Stomach (tissue), 19 donors: ENCODE measurements at places on chromosomes 13 and 19. TPM values are rescaled to one million over a fixed set of nuclear protein-coding genes. Genes with fewer than 3 reads are reported as not detected.

The ADGRE3 gene
- total RNA-seq = not detected

The ADGRE2 gene
- 1.5 TPM for total RNA-seq

The DLL3 gene
- total RNA-seq = not detected

The CCDC8 gene
- 0.29 TPM for total RNA-seq

The FFAR1 gene
- 0.18 TPM for total RNA-seq

The RDH8 gene
- not detected for total RNA-seq

The MED26 gene
- 11.0 TPM for total RNA-seq

The ZNF558 gene
- total RNA-seq = 30.3 TPM

The CPB2 gene
- total RNA-seq = 2.2 TPM

The MIPEP gene
- total RNA-seq = 22.2 TPM

DNA sequence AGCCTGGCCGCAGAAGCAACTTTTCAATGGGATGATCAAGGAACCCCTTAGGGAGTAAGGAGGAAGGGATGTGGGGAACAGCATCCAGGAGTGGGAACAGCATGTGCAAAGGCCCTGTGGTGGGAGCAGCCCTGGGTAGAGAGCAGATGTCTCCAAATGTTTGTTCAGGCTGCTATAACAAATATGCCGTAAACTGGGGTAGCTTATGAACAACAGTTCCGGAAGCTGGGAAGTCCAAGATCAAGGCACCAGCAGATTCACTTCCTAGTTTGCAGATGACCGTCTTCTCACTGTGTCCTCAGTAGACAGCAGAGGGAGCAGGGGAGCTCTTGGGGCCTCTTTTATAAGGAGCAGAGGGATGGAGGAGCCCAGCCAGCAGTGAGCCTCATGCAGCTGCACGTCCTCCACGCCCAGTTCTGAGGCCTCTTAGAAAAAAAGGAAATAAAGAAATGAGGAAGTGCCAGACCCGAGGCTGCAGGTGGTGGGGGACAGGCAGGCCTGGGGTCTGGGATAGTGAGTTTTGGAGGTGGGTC is 4.2 kb upstream of the LRRC25 start:
- DNase-seq = no peak

GRCh38 chr13:43297967-43298678 is 274.7 kb downstream of the DNAJC15 start:
- no peak for DNase-seq

DNA sequence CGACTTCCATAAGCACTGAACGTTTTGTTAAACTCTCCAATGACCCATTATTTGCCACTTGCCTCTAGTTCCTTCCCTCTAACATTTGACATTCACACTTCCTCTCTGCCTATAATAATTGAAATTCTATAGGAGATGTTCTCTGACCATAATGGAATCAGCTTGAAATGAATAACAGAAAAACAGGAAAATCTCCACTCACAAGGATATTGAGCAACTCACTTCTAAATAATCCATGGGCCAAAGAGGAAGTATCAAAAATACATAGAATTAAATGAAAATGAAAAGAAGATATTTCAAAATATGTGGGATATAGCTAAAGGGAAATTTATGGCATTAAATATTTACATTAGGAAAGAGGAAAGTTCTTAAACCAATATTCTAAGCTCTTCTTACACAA is 3.4 kb upstream of the FCGBP start:
- no peak for DNase-seq

- no peak for DNase-seq
Observed at GRCh38 chr19:8023371-8023770, 17.9 kb upstream of the ELAVL1 start.

DNA sequence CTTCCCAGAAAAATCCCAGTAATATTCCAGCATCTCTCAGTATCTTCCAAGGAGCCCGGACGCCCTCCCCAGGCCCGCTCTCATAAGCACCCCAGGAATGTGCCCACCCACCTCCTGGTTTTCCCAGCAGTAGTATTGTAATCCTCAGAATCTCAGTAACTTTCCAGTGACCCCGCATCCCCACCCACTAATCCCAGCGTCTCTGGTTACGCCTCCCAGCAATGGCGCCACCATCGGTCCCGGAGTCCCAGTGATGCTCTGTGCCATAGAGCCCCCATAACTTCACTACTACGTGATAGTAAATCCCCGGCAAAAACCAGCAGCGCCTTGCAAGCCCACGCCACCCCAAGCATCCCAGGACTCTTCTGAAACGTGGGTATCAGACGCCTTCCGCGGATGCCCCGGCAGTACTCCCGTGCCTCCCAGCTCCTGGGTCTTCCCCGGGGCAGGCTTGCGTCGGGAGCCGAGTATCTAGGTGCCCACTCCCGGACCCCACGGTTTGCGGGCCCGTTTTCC is 928 bp upstream of the PNPLA6 start:
- DNase-seq = peak; percentile 40

GRCh38 chr13:65638572-65639168 is 1591.5 kb downstream of the PCDH9 start:
- DNase-seq = no peak

GRCh38 chr19:15247107-15248014 is 15.1 kb upstream of the EPHX3 start:
- no peak for DNase-seq

DNA sequence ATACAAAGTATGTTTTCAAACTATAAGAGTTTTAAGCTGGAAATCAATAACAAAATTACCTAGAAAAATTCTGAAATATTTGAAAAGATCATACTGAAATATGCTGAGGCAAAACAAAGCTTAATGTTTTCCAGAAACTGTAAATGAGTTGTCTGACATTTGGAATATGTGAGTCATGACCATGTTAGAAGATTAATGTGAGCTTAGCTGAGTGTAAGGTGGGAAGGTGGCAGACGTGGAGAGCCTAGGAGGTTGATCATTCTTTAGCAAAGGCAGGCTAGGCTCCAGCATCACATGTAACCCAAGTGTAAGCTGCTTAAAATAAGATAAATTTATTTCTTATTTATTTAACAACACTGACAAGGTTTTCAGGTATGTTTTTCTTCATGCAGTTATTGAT is 2086.1 kb upstream of the PCDH20 start:
- DNase-seq = peak; percentile 6

GRCh38 chr19:49988433-49988832 is 27.5 kb upstream of the SIGLEC11 start:
- no peak for DNase-seq

DNA sequence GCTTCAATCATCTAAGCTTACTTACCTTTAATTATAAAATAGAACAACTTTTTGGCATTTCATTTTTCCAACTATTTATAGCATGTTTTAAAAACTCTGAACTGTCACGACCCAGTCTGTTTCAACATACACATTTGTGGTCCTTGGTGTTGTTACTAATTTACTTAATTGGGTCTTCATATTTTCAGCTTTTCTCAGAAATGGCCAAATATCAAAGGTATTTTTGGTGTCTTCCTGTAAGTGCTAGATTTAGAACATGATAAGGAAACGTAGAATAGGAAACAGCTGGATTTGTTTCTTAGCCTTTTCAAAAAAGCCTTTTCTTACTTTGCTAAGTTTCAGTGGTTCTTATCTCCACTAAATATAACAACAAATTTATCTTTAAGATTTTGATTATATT is 11.4 kb downstream of the LPAR6 start:
- DNase-seq = no peak

- no peak for DNase-seq
Observed at GRCh38 chr19:32222556-32222955, 122.9 kb upstream of the ZNF507 start.

DNA sequence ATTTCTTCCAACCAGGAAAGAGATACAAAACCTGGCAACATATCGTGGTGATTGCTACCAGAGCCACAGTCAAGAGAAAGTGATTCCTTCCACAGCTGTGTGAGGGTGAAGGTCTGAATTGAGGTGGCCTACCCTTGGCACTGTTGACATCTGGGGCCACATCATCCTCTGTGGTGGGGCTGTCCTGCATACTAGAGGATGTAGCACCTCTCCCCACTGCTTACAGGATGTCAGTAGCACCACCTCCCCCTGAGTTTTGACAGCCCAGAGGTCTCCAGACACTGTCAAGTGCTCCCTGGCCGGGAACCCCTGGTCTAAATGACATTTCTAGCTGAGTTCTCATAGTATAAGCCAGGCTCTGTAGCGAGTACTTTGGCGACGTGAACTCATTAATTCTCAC is 15.5 kb downstream of the PTGER1 start:
- DNase-seq = no peak

- peak; percentile 96 for DNase-seq
Observed at GRCh38 chr19:41310033-41310831, at the start of gene CCDC97. TSS of gene CCDC97 (plus strand) at chr19:41310172. CDS start at chr19:41310311, 139 bp downstream.

DNA sequence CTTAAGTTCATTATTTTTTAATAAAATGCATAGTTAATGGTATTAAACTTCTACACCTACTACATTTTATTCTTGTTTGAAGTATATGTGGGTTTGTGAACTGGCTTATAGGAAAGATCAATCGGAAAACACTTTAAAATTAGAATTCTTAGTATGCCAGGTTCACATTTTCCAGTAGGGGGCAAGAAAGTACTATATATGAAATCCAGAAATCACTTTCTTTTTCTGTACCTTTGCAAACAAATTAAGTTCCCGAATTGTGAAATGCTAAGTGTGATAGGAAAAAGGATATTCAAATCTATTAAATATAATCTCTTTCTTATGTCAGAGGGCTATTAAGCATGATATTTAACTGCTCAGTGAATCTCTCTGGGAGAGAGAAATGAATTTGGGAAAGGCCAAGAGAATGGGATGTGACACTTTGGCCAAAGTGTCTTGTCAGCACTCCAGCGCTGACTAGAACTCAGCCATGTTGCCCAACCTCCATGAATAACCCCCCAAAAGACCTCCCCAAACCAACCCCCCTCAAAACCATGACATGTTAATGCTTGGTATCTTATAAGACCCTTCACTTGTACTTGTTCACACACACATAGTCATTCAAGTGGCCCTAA is 122.6 kb upstream of the SLC10A2 start:
- peak; percentile 58 for DNase-seq

DNA sequence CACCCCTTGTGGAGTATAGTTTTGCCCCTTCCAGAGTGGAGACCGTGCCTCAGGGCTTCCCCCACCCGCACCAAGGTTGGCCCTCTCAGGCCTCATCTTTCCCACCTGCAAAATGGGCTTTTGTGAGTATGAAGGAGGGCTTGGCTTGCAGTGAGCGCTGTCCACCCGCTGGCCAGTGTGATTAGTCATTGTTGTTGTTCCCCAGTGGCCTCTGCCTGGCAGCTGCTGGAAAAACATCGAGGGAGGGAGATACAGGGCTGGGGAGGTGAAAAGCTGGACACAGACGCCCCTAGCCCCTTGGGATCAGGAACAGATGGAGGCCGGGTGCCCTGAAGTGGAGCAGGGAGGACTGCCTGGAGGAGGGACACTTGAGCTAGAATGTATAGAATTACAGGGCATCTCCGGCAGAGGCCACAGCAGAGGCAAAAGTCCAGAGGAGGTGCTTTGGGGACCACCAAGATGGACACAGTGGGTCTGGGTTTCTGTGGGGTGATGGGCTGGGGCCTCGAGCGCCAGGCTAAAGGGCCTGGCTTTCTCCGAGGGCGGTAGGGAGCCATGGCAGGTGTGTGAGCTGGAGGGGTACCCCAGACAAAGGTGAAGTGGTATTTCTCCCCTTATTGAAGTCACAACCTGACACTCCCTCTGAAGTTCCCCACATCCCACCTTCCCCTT is 3.9 kb upstream of the IL12RB1 start:
- no peak for DNase-seq

GRCh38 chr19:1746401-1747284 is 6.7 kb upstream of the ONECUT3 start:
- DNase-seq = no peak

DNA sequence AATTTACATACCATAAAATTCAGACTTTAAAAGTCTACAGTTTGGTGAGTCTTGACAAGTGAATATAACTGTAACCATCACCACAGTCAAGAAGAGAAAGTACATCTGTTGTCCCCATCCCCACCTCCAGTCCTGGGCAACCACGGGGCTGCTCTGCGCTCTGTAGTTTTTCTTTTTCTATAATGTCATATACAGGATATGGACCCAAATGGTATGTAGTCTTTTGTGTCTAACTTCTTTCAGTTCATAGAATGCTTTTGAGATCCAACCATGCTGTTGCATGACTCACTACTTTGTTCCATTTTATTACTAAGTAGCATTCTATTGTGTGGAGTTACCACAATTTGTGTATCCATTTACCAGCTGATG is 103.9 kb downstream of the DOCK9 start:
- DNase-seq = no peak

- DNase-seq = no peak
Observed at GRCh38 chr19:32718286-32718685, 1.3 kb upstream of the TDRD12 start.

GRCh38 chr13:25095851-25096453 is at the start of gene PABPC3:
TSS of gene PABPC3 (plus strand) at chr13:25096136. CDS start at chr13:25096199, 63 bp downstream.
- peak; percentile 35 for DNase-seq

DNA sequence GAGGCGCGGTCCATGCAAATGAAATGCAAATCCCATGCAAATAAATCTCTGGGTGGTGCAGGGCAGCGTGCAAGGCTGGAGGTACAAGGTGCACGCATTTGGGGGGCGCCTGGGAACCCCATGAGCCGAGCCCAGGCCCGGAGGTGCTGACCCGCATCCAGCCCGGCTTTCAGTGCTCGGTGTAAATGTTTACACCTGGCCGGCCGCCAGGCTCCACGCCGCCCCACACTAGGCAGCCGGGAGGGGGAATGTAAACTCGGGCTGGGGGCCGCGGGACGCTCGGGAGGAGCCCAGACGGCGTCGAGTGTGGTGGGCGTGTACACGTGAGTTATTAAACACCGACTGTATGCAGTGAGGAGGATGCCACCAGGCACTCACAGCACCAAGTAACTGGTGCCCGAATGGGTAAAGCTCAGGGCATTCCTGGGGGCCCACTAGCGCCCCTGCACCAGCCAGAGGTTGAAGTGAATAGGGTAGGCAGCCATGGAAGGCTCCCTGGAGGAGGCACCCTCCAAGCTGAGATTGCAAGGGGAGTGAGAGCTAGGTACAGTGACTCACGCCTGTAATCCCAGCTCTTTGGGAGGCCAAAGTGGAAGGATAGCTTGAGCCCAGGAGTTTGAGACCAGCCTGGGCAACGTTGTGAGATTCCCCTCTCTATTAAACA is 17.2 kb downstream of the FUT6 start:
- peak; percentile 69 for DNase-seq

- no peak for DNase-seq
Observed at GRCh38 chr19:29966588-29967249, 24.7 kb downstream of the URI1 start.

GRCh38 chr13:58126496-58126895 is 495.0 kb downstream of the PCDH17 start:
- no peak for DNase-seq

DNA sequence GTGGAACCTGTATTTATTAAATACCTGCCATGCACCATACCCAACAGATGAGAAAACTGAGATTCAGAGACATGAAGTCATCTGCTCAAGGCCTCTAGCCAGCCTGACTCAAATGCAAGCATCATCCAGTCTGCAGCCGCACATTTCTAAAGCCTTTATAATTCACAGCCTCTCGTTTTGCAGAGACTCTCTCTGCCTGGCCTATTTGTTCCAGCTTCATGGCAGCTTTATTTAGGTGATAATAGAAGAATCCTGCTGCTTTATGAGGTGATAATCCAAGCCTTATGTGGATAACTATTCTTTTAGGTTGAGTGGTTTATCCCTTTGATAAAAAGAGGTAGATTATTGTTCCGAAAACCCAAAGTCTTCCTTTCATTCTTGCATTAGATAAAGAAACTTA is 58.4 kb downstream of the OXGR1 start:
- no peak for DNase-seq
